T-helper 9 cell (primary cell): ENCODE measurements at places on chromosomes 11 and 22.

GRCh38 chr22:32920032-32920628 is 118.6 kb downstream of the TIMP3 start:
- no peak for DNase-seq

DNA sequence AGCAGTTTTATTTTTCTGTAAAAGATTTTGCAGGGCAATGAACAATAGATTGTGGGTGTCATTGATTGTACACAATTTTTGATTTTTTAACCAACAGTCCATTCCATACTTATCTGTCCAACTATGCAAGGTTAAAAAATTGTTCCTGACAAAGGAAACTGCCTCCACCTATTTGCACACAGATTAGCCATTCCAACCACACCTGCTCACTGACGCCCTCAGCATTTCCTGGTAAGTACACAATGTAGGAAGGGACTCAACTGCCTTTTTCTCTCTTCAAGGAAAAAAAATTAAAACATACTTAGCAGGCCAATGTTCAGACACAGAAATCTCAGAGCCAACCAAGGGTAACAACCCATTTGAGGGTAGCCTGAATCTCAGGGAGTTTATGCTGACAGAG is 4.3 kb upstream of the FUT4 start:
- DNase-seq, result no peak

DNA sequence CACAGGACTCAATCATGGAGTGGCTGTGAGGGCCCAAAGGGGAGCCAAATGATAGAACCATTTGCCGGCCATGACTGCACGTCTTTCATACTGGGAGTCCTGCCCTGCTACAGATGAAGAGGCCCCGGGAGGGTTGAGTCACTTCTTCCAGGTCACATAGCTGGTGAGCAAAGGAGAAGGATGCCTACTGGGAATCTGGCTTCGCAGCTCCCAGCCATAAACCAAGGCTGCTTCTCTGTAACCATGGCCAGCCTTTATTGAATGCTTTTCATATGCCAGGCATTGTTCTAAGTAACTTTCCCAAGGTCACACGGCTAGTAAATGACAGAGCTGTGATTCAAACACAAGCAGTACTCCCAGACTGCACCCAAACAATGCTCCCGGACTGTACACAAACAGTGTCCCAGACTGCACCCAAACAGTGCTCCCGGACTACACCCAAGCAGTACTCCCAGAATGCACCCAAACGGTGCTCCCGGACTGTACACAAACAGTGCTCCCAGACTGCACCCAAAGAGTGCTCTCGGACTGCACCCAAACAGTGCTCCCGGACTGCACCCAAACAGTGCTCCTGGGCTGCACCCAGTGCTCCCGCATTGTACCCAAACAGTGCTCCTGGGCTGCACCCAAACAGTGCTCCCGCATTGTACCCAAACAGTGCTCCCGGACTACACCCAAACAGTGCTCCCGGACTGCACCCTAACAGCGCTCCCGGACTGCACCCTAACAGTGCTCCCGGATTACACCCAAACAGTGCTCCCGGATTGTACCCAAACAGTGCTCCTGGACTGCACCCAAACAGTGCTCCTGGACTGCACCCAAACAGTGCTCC is 89.8 kb downstream of the FBXO7 start:
- no peak for DNase-seq

DNA sequence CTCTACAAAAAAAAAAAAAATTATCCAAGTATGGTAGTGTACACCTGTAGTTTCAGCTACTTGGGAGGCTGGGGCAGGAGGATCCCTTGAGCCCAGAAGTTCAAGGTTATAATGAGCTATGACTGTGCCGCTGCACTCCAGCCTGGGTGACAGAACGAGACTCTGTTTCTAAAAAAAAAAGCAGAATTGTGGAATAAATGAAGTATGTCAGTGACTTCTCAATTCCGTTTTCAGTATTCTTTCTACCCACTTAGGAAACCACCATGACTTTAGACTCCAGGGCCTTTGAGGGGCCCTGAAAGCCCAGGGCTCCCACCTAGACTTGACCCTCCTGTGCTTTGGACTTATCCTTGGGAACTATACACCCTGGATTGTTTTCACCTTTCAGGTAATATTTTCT is 6.5 kb upstream of the NUP160 start:
- no peak for DNase-seq

- DNase-seq, result peak; percentile 14
Measured at GRCh38 chr22:37746366-37747079, 49.7 kb downstream of the TRIOBP start.

GRCh38 chr22:30046716-30047363 is 33.4 kb upstream of the HORMAD2 start:
- DNase-seq, result no peak

- DNase-seq, result no peak
Measured at GRCh38 chr11:113781682-113782081, 2.1 kb downstream of the CLDN25 start.

DNA sequence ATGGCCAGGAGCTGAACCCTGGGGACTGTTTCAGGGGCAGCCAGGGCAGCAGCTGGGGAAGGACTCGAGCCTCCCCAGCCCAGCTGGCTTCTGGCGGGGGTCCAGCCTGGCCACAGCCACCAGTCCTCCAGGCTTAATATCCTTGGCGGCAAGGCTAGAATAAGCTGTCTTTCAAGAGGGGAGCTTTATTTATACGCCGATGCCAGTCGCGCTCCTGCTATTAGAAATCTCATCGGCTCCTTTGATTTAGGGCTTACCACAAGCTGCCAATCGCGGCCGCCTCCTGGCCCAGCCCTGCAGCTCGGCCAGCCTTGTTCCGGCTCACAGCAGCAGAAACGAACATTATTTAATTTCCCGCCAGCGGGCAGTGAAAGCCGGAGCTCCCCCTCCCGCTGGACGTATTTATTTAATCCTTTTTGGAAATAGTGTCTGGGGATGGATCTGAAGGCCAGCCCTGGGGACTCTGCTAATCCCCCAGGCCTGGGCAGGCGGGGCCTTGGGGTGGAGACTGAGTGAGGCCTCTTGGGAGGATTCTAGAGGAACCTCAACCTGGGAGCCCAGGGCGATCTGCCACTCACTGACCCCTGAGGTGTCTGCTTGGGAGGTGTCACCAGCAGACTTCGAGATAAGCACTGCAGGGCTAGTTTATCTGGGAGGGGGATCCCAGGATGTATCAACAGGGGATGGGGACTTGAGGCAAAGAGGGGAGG is 363.1 kb downstream of the MN1 start:
- no peak for DNase-seq

DNA sequence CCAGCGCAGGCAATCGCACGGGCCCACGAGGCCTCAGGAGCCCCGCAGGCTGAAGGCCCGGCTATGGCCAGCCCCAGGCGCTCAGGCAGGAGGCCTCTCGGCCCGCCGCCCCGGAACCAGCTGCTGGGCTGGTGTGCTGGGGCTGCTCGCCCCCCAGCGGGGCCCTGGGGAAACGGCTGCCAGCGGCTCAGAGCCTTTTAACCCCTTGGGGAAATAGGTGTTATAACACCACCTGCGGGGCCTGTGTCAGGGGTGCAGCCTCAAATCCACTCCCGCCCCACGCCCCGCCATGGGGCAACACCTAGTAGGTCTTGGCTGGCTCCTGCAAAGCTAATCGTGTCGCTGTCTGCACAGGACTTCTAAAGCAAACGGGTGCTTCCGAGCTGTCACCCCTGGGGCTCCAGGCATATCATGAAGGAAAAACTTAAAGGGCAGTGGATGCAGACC is 237.4 kb downstream of the TTC28 start:
- DNase-seq, result peak; percentile 3

GRCh38 chr11:131712897-131713296 is 342.5 kb downstream of the NTM start:
- no peak for DNase-seq

GRCh38 chr11:44564166-44564565 is 1.3 kb upstream of the CD82 start:
- no peak for DNase-seq
